Nucleus accumbens (tissue), 56 donors: ENCODE measurements at places on chromosomes 5 and 9.

GRCh38 chr5:36175043-36175442 lies 23.1 kb downstream of the SKP2 start:
- no peak for DNase-seq

- DNase-seq = peak; percentile 19
Measured at GRCh38 chr5:126811515-126812198, 34.7 kb downstream of the LMNB1 start.

DNA sequence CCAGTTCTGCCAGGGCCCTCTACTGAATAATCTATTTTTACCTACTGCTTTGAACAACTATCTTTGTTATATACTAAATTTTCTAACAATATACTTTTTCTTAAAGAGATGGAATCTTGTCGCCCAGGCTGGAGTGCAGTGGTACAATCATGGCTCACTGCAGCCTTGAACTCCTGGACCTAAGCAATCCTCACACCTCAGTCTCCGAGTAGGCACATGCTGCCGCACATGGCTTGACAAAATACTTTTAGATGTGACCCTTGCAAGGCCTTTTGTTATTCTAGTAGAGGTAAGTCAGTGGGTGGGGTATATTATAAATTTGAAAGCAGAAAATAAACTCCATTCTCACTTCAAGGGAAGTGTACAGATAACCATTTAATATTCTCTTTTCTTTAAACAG lies 7.9 kb downstream of the GOLM1 start:
- no peak for DNase-seq

DNA sequence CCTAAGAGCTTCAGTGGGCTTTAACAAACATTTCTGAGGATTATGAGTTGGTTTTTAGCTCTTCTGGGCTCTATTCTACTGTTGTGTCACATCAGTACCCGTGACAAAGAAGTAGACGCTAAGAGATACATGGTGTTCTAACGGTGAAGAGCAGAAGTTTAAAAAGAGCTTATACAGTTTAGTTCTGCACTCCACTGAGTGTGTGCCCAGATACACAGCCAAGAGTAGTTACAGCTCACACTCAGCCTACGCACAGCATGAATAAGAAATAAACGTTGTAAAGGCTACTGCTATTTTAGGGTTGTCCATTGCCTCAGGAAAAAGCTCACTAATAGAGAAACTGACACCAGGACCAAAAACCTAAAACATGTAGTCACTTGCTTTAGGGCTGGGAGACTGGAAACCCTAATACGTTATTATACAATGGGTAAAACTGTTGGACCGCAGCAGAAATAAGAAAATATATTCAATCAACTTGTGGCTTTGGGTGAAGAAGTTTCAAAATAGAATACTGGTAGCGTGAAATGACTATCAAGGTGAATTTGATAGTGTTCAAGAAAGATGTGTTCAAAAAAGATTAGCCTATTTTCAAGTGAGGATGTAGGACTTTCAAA lies 34.7 kb downstream of the PSIP1 start:
- DNase-seq = no peak

- DNase-seq = no peak
Measured at GRCh38 chr5:55604611-55605067, 69.9 kb upstream of the PLPP1 start.

- no peak for DNase-seq
Measured at GRCh38 chr5:133702791-133703770, 90.7 kb upstream of the FSTL4 start.

GRCh38 chr9:84322828-84323227 lies 17.7 kb downstream of the SLC28A3 start:
- DNase-seq = no peak

- DNase-seq = no peak
Measured at GRCh38 chr5:154653764-154654485, 101.3 kb upstream of the LARP1 start.

DNA sequence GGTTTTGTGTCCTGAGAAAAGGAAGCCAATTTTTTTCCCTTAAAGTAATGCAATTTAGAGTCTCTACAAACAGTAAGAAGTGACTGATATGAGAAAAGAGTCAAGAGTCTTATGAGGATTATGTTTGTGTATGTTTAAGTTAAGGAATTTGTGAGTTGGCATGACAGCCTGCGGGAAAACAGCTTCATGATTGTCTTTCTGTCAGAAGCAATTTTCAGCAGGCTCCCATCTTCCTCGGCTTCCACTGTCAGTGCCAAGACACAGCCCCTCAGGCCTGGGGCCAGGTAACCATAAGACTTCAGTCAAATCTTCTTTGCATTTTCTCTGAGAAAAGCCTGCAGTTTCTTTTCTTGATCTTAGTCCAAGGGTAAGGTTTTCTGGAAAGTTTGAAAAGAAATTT lies 17.0 kb upstream of the SELENOP start:
- DNase-seq = no peak

DNA sequence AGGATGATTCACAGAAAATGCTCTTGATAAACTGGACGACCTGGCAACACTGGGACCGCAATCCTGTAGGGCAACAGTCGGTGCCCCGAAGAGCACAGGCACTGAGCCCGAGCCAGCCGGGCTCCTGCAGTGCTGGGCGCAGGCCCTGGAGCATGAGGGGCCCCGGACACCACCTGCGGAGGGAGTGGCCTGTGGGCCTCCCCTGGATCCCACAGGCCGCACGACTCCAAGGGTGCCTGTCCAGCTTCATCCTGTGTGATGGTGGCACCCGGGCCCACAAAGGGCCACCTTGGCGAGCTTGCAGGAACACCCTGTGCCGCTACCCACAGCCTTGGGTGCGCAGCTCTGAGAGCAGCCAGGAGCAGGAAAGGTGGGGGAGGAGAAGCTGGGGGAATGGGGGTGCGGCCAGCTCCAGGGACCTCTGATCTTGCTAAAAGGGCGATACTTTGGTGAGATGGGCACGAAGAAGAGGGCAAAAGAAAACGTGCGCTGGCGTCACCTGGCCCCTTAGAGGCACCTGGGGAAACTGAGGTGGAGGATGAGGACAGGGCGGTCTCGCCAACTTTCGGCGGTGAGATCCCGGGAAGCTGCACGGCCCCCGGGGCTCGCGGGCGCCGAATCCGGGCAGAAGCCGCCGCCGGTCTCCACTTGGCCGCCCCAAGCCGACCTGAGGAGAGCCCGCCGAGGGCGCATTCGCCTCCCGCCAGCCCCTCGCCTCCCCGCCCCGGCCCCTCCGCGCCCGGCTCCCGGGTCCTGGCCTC lies 722 bp downstream of the TBC1D9B start:
- no peak for DNase-seq

DNA sequence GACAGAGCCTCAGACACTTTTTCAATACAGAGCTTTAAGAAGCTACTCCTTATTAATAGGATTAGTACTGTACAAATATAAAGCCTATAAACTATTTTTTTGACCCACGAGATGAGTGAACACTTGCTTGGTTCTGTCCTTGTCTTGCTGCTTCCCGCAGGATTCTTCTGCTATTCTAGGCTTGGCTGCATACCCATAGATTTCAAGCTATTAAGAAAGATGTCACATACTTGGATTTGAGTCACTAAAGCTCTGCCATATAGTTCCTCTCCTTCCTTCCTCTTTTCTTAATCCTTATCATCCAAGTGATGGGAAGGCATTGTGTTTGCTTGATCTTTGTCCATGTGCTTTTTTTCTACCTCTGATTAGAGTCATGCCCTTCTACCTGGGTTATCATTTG lies 361.2 kb upstream of the TRPC7 start:
- no peak for DNase-seq

DNA sequence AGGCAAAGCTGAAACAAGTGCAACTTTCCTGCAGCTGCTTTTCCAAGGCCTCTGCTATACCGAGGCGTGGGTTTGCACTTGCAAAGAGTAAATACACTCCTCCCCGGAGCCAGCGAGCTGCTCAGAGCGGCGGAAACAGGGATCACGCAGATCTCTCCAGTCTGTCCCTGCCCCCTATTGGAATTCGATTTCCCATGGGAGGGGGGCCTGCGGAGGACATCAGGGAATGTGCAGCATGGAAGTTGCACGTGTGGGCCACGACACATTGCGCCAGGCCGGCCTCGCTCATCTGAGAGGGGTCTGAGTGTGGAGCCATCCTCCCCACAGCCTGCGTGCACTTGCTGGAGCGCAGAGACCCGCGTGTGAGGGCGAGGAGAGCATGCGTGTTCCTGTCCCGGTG lies 104.3 kb upstream of the PHYKPL start:
- DNase-seq = no peak

GRCh38 chr5:41109186-41109585 lies 38.0 kb upstream of the MROH2B start:
- DNase-seq = no peak
